ENCODE measurements at places on chromosomes 5 and 9.

GRCh38 chr5:98109561-98110006 is 663.9 kb upstream of the RGMB start:
- DNase-seq = no peak

GRCh38 chr5:144468571-144468970 is 297.9 kb downstream of the KCTD16 start:
- DNase-seq = no peak

- no peak for DNase-seq
These were observed 17.3 kb downstream of the TRIM7 start for GRCh38 chr5:181187500-181188213.

GRCh38 chr5:156715287-156715686 is 134.8 kb upstream of the PPP1R2B start:
- no peak for DNase-seq

GRCh38 chr5:1883120-1883924 is 597 bp upstream of the IRX4 start:
- DNase-seq = no peak

- DNase-seq = no peak
These were observed 4.1 kb downstream of the NR6A1 start for GRCh38 chr9:124766815-124767554.

GRCh38 chr5:127649018-127649439 is at the start of gene CTXN3:
TSS of gene CTXN3 (plus strand) at chr5:127649082. CDS start at chr5:127657522, 8,440 bp downstream.
- no peak for DNase-seq

- peak; percentile 37 for DNase-seq
These were observed 53.6 kb downstream of the SEMA4D start for GRCh38 chr9:89444274-89444673.

- DNase-seq = no peak
These were observed 126.2 kb upstream of the FTMT start for GRCh38 chr5:121725450-121725849.

GRCh38 chr9:110869931-110870330 is 168.3 kb downstream of the LPAR1 start:
- no peak for DNase-seq

DNA sequence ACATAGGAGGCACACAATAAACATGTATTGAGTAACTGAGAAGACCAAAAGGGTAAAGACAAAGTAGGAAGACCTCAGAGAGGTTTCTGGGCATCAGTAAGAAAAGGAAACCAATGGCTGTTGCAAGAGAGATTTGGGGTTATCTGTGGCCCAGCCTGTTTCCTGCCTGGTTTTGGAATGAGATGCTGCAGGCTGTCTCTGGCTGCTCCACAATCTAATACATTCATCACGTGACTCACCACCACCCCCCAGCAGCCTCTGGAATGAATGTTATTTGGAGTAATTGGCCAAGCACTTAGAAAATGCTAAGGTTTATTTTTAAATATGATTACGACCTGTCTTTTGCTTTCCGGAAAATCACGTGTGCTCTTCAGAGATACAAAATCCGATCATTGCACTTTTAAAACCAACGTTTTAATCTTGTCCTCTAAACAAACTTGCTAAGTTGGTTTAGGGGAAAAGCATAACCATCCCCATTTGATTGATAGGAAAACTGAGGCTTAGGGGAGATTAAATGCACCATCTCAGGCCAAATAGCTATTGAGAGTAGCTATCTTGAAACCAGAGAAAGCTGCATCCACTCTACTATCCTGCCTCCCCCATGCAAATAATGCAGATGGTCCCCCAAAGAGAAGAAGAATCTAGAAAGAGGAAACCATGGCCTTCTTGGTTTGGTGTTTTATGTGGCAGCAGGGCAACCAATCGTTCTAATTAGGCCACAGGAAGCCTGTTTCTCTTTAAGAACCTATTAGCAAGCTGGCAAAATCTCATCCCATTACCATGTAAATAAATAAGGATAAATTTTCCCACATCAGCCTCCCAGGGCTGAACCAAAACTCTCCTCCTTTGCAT is 151.8 kb upstream of the ADRA1B start:
- DNase-seq = no peak

DNA sequence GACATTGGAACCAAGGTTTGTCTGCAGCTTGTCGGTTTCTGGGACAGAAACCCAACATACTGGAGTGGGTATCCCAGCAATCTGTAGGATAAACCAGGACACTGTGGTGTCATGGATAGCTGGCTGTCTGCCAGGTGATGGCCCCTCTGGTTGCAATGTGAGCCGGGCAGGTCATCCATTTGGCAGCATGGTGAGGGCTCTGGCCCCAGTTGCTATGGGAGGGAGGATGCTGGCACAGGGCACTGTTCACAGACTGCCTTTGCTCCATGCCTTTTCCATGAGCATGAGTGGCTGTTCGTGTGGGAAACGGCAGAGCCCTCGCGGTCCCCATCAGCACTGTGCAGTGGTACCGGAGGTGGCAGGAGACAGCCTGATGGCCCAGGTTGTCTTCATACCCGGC is 6.4 kb downstream of the S1PR3 start:
- DNase-seq = no peak

- no peak for DNase-seq
These were observed 97.0 kb downstream of the MACIR start for GRCh38 chr5:103355579-103355978.

All from T-helper 17 cell (primary cell).